ENCODE measurements at places on chromosomes 16 and 17. TPM values are rescaled to one million over a fixed set of nuclear protein-coding genes. Genes with fewer than 3 reads are reported as not detected.

DNA sequence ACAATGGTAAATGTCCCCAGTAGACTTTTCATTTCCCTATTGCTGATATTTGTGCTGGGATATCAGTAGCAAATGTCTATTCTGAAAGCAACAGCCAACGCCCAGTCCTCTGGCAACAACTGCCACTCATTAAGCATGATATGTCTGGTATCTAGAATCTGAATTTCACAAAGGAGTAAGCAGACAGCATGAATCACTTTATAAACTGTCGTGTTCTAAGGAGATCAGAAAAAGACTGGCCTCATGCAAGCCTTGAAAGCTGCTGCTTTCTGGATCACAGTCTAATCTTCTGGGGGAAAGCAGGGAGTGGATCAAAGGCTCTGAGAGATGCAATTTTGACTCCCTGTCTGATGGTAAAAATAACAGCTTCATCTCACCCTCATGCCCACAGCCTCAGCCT, 153.1 kb upstream of the NOG start:
- no peak for DNase-seq

DNA sequence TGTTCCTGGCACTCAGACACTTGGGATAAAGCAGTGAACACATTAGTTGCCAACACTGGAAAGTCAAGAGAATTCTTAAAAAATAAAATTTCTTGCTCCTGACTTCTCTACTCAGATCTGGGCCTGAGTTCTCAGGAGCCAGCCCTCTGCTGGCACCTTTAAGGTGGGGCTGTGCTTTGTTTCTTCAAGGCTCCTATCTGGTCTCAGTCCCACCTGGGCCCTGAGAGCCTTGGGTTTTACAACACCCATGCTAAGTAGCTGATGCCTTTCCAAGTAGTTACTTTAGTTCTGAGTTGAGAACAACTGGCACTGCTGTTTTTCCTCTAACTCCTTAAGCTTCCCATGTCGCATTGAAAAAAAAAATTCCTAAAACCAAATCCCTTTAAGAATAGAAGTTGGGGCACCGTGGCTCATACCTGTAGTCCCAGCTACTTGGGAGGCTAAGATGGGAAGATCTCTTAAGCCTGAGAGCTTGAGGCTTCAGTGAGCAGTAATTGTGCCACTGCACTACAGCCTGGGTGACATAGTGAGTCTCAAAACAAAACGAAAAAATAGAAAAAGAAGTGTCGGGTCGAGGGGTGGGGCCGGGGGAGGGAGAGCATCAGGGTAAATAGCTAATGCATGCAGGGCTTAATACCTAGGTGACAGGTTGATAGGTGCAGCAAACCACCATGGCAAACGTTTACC, 16.6 kb downstream of the CHAD start:
- DNase-seq: no peak

GRCh38 chr17:16129441-16130205, 85.7 kb downstream of the NCOR1 start:
- DNase-seq: no peak

DNA sequence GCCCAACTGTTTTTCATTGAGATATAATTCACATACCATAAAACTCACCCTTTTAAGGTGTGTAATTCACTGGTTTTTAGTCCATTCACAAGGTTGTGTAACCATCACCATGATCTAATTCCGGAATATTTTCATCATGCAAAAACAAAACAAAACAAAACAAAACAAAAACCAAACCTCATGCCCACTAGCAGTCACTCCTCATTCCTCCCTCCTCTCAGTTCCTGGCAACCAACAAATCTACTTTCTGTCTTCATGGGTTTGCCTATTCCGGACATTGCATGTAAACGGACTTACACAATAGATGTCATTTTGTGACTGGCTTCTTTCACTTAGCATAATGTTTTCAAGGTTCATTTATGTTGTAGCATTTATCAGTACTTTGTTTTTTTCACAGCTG, 4.5 kb upstream of the NOD2 start:
- DNase-seq: no peak

DNA sequence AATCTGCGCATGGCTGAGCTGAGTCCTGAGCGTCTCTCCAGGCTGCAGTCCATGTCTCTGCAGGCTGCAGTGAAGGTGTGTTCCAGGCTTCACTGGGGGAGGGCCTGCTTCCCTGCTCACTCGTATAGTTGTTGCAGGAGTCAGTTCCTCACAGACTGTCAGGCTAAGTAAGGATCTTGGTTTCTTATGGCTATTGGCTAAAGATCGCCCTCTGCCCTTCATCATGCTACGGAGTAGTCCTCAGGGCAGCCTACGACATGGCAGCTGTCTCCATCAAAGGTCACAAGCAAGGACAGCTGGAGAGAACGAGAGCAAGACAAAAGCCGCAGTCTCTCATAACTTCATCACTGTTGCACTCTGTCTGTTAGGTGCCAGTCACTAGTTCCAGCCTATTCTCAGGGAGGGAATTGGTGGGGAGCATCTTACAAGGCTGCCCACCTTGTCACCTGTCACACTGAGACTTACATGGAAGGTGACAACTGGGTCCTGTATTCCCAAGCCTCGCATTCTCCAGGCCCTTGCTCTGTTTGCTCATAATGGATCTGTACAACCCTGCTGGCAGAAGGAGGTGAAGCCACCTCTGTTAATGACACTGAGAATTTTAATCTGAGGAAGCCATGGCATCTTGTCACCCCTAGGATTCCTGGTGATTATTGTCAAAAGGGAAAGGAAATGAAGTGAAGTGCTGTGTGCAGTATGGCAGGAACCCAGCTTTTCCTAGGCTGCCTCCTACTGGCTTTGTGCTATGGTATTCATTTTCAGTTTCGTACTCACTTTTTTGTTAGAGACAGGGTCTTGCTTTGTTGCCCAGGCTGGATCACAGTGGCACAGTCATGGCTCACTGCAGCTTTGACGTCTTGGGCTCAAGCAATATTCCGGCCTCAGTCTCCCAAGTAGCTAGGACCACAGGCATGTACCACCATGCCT, 43.4 kb downstream of the MFSD11 start:
- no peak for DNase-seq

SMIM36 gene
- total RNA-seq: not detected

ZNF469 gene
- total RNA-seq: not detected

CSF3 gene
- total RNA-seq: not detected

USP22 gene
- total RNA-seq: 174 TPM

ATMIN gene
- total RNA-seq: 34.7 TPM

MYH2 gene
- total RNA-seq: not detected

LDAF1 gene
- total RNA-seq: 7.5 TPM

EPX gene
- 0.16 TPM for total RNA-seq

TRIM16 gene
- 45.9 TPM for total RNA-seq

TNFSF13 gene
- total RNA-seq: 0.37 TPM

ZNF205 gene
- total RNA-seq: 15.3 TPM

ASPA gene
- total RNA-seq: not detected

RAI1 gene
- total RNA-seq: 5.9 TPM

Data from HT1080 (cell line).